Upper lobe of left lung (tissue), 6 donors: ENCODE measurements at places on chromosomes 2 and 18. TPM values are rescaled to one million over a fixed set of nuclear protein-coding genes. Genes with fewer than 3 reads are reported as not detected.

GRCh38 chr2:69600425-69600824, 43.1 kb downstream of the AAK1 start:
- DNase-seq, result no peak

GRCh38 chr18:40882468-40882867, 1072.6 kb upstream of the PIK3C3 start:
- no peak for DNase-seq

The C2orf80 gene
- not detected for total RNA-seq

GRCh38 chr18:36141576-36141975, 11.9 kb downstream of the ELP2 start:
- DNase-seq, result no peak

The KCNK3 gene
- total RNA-seq, result 3.0 TPM

The GALNT14 gene
- 1.4 TPM for total RNA-seq

The GREB1 gene
- total RNA-seq, result 0.39 TPM

The MYOM1 gene
- total RNA-seq, result 2.2 TPM

The CGREF1 gene
- total RNA-seq, result not detected

The AQP4 gene
- total RNA-seq, result 225 TPM

GRCh38 chr2:136019825-136020224, 34.4 kb upstream of the DARS1 start:
- no peak for DNase-seq

GRCh38 chr2:25674077-25674362, 643 bp upstream of the DTNB start:
- DNase-seq, result no peak

GRCh38 chr18:45384137-45384961, 230.9 kb upstream of the SLC14A2 start:
- peak; percentile 2 for DNase-seq

The CPO gene
- total RNA-seq, result not detected

- peak; percentile 76 for DNase-seq
Observed at GRCh38 chr2:232525791-232526371, at the start of gene CHRND. Gene CHRND (plus strand): TSS chr2:232526160. CDS start chr2:232526216, 56 bp downstream.

The SUPT7L gene
- 22.2 TPM for total RNA-seq

DNA sequence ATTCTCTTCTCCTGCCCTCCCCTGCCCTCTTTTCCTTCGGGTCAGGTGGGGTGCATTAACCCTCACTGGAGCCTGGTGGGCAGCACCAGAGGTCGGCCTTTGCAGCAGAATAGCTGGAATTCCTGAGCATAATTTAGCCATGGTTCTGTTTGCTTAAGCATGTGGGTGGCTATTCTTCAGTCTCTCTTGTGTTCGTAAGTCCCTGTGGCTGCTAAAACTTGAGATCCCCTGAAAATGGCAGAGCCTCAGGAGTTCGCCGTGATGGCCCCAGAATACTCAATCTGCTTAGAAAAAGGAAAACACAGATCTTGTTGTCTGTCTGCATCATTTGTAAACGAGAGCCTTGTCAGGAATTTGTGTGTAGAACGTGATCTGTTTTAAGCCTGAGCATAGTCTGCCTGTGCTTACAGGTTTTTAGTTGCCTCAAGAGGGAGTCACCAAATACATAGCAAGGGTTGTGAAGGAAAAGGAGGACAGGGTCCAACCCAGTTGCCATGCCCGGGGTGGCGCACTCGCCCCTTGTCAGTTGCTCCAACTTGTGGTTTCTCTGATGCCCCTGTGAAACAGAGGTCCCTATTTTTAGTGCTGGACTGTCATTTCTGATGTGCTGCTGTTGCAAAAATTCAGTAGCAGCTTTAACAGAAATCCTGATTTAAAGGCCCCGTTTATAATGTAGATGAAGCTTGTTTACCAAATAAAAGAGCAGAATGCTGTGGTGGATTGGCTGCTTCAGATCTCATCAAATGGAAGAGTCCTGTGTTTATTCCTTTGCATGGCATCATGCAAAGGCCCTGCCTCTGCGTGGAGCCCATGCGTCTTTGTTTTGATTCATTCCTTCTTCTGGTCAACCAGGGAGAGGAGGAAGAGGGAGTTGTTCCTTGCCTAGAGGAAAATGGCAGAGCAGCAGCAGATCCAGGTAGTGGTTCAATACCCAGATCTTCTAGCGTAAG, 74.8 kb downstream of the WDSUB1 start:
- no peak for DNase-seq

DNA sequence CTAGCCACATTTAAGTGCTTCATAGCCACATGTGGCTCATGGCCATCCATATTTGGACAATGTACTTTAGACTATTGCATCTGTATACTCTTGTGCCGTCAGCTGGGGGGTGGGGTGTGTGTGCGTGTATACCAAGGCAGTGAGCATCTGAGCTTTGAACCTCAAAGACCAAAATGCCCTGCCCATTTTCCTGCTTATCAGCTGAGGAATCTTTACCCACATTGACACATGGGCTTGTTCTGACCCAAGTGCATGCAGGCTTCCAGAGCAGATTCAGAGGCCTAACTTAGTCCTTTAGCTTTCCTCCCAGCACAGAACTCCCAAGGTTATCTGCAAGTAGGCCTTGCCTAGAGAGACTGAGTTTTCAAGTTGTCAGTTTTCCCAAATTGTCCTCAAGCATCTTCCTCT, 11.1 kb upstream of the MOCOS start:
- DNase-seq, result no peak

DNA sequence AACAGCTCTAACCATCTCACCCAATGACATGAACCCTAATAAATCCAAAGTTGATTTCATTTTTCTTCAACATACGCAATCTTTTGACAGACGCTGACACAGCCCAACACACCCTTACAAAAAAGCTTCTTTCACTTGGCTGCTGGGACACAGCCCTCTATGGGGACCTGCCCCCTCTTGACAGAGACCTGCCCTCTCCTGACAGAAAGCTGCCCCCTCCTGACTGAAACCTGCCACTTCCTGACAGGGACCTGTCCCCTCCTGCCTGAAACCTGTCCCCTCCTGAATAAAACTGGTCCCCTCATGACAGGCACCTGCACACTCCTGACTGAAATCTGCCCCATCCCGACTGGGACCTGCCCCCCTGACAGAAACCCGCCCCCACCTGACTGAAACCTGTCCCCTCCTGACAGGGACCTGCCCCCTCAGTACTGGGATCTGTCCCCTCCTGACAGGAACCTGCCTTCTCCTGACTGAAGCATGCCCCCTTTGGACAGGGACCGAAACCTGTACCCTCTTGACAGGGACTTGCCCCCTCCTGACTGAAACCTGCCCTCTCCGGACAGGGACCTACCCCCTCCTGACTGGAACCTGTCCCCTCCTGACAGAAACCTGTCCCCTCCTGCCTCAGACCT, 87.9 kb downstream of the PXDN start:
- DNase-seq, result peak; percentile 17

GRCh38 chr2:883803-884748, 66.6 kb upstream of the SNTG2 start:
- no peak for DNase-seq

The CHPF gene
- total RNA-seq, result 64.5 TPM

GRCh38 chr2:191069606-191070005, 55.6 kb upstream of the STAT1 start:
- no peak for DNase-seq

- DNase-seq, result no peak
Observed at GRCh38 chr18:3873698-3874097, 423.7 kb downstream of the TGIF1 start.

GRCh38 chr2:215271446-215271845, 40.4 kb upstream of the ATIC start:
- DNase-seq, result no peak

The HOXD1 gene
- total RNA-seq, result 2.7 TPM

- no peak for DNase-seq
Observed at GRCh38 chr18:61350578-61350977, 17.3 kb downstream of the CDH20 start.

DNA sequence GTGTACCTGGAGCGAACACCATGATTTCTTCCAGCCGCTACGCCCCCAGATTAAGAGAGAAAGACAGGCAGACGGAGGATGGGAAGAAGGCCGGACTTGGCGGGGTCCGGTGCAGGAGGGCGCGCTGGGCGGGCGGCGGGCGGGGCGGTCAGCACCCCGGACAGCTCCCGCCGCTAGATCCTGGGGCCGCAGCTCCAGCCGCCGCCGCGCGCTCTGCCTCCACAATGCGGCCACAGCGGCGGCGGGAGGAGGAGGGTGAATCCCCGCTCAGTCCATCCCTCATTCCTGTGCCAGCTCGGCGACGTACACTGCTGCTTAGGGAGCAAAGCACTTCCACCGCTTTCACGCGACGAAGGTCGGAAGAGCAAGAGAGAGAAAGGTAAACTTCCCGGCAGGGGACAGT, at the start of gene AKAIN1:
Gene AKAIN1 (minus strand): TSS at position 226 of the 403 bp plus-strand sequence. CDS start 204 bp downstream, at position 22.
- DNase-seq, result peak; percentile 88

- DNase-seq, result no peak
Observed at GRCh38 chr2:182426082-182426917, 536 bp downstream of the PDE1A start.

DNA sequence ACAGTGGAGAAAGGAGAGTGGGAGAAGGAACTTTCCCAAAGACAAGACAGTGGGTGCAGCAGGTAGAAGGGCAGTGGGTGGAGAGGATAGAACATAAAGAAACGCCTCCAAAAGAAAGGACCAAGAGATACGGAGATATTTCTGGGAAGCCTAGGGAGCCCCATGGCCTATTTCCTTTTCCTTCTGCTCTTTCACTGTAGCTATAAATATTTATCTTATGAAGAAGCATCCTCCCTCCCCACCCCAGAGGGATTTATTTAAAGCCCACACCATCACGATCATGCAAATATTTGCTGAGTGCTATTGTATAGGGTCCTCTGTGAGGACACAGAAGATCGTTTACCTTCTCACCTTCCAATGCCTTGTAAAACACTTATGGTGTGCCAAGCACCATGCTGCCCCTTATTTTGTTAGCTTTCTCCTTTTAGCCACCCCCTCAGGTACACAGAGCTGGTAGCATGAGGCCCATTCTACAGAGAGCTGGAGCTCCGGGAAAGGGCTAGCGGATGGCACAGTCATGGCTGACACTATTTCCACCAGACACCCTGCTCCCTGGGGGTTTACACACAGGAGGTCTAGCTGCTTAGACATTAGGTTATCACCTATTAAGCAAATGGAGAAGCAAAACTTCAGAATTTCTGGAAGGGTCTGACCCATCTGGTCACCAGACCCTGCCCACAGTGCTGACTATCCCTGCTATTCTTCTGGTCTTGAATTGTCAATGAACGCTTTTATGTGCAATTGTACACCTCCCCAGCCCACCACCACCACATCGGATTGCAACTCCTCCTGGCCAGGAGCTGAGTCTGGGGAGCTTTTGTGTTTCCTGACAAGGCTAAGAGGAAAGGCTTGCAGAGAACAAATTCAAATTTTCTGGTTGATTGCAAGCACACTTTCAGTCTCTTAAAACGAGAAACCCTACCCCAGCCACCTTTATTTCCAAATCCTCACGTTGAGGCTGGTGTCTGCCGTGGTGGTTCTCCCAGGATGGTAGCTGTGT, 91.8 kb upstream of the KLF7 start:
- no peak for DNase-seq

DNA sequence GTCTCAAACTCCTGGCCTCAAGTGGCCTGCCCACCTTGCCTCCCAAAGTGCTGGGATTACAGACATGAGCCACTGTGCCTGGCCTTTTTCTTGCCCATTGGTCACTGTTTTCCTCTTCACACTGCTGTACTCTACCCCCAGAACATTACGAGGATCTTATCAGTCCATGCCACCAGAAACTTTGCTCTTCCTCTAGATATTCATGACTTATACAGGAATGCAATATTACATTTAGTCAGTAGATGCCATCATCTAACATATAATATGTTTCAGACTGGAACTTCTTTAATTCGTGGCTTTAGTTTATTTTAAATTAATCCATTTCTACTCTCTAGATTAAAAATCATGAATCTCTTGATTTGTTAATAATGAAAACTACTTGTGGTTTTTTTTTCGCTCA, 135.5 kb downstream of the COMMD1 start:
- DNase-seq, result no peak

The CNOT9 gene
- 32.8 TPM for total RNA-seq

The NETO1 gene
- total RNA-seq, result not detected
